ENCODE measurements at places on chromosomes 1 and 21.

DNA sequence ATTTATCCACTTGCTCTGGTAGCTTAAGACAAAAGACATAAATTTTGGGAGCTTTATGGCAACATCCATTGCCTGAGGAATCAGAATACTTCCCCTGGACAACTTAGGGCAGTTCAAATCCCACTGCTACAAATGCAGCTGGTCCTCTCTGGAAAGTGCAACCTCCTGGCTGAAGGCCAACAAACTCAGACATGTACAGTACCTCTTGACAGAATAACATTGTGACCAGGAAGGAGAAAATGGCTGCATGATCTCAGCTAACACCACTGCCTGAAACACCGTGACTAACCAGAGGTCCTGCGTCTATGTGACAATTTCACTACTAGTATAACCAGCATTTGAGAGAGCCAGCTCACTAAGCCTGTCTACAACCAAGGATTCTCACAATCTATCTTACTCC lies 218.9 kb downstream of the CRB1 start:
- DNase-seq = no peak
- H3K36me3 ChIP-seq = peaks cover 3% of the 10 kb centered on the region
- no peaks in the 10 kb centered on the region for H3K4me1 ChIP-seq

DNA sequence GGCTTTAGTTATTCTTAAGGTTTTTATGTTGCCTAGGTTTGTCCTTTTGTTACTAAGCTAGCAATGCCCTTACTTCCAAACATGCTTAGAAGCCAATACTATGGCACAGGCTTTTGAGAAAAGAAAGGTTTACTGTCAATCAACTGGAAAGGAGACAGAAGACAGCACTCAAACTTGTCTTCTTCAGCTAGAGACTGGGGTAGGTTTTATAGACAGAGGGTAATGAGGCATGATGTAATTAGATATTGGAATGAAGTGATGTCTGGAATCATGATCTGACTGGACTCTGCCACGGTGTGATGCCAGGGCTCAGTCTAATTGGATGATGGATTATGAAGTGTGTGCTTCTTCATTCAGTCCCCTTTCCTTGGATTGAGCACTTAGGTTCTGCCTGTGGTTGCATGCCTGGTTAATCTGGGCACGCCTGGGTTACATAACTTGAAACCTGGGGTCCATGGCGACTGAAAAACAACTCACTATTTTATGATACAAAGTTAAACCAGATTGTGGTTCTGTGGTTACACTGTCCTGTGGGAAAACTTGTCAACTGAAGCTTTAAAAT lies 625.8 kb downstream of the BRINP3 start:
- H3K27ac ChIP-seq = no peak overlapping the region
- no peaks in the 10 kb centered on the region for H3K4me1 ChIP-seq
- H3K36me3 ChIP-seq = no peaks in the 10 kb centered on the region
- H3K4me3 ChIP-seq = no peak overlapping the region
- DNase-seq = no peak

DNA sequence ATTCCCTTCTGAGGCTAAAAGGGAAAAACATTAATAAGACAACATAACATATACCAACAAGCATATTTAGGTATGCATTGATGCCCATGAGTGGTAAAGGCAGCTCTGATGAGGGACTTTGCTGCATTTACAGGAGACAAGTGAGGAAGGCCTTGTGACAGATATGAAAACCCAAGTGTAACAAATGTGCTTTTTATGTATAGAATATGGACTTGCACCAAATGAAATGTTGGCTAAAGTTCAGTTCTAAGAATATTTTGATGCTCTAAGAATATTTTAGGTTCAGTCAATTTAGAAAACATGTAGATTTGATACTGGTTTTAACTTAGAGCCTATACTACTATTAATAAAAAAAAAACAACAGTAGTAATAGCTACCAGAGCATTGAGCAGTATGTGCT lies 424.7 kb downstream of the LMO4 start:
- H3K4me1 ChIP-seq = no peaks in the 10 kb centered on the region
- H3K27me3 ChIP-seq = peaks cover 6% of the 10 kb centered on the region
- no peak for DNase-seq
- H3K36me3 ChIP-seq = no peaks in the 10 kb centered on the region

GRCh38 chr21:45161038-45161945 lies 86.9 kb downstream of the ADARB1 start:
- no peak for DNase-seq
- H3K27ac ChIP-seq = no peak overlapping the region
- peaks cover 5% of the 10 kb centered on the region for H3K36me3 ChIP-seq

- H3K4me1 ChIP-seq = peaks cover 6% of the 10 kb centered on the region
- no peak overlapping the region for H3K4me3 ChIP-seq
- no peak for DNase-seq
- H3K27me3 ChIP-seq = peaks cover 7% of the 10 kb centered on the region
These were observed 48.5 kb upstream of the RC3H1 start for GRCh38 chr1:174070614-174071013.

- DNase-seq = no peak
- H3K4me1 ChIP-seq = peaks cover 7% of the 10 kb centered on the region
These were observed 9.5 kb downstream of the GPR37L1 start for GRCh38 chr1:202131956-202132821.

- peak overlapping the region; percentile 79 for H3K27ac ChIP-seq
- DNase-seq = peak; percentile 45
- no peaks in the 10 kb centered on the region for H3K27me3 ChIP-seq
- H3K4me1 ChIP-seq = peaks cover 50% of the 10 kb centered on the region
These were observed 10.5 kb downstream of the MAP3K6 start for GRCh38 chr1:27356277-27356618.

DNA sequence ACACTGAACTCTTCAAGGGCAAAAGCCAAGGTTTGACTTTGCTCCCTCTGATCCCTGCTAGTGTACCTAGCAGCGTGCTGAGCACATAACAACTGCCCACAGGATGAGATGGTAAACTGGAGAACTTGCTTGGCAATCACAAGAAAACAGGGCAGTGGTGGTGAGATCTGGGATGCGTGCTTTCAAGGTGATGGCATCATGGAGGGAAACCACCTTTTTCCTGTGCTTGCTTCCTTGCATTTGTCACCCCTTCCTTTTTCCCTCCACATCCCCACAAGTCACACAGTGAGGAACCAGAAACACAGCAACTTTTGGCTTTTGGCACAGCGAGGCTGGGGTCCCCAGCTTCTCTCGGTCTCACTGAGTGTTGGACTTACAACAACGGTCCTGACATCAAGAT lies 31.4 kb upstream of the BECN2 start:
- H3K36me3 ChIP-seq = no peaks in the 10 kb centered on the region
- no peak for DNase-seq
- peaks cover under 1% of the 10 kb centered on the region for H3K27me3 ChIP-seq
- no peak overlapping the region for H3K27ac ChIP-seq
- no peaks in the 10 kb centered on the region for H3K4me1 ChIP-seq
